Suppressor macrophage (primary cell): ENCODE measurements at places on chromosomes 3 and 15.

- DNase-seq: no peak
Observed at GRCh38 chr3:158267015-158267414, 157.1 kb downstream of the RSRC1 start.

DNA sequence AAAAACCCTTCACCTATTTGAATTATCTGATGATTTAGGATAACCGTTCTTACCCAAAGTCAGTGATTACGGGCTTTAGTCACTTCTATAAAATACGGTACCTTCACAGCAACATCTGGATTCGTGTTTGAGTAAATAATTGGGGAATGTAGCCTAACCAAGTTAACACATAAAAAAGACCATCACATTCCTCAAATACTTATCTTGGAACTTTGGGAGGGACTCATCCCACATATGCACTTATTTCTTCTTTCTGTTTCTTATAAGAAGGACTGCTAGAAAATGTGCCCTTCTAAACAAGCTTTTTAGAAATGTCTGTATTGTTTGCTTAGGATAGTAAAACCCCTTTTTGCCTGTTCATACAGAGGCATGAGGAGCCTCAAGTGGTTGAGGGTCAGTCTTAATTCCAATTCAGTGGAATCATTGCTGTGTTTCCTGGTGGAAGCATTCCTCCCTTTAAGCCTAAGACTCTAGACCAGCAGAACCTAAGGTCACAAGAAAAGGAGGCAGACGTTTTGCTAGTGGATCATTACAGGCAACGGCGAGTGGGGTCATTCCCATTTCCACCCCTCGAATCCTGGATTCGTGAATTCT, 67.5 kb downstream of the TMEM44 start:
- DNase-seq: no peak

- DNase-seq: no peak
Observed at GRCh38 chr15:69954666-69955065, 143.1 kb downstream of the TLE3 start.

DNA sequence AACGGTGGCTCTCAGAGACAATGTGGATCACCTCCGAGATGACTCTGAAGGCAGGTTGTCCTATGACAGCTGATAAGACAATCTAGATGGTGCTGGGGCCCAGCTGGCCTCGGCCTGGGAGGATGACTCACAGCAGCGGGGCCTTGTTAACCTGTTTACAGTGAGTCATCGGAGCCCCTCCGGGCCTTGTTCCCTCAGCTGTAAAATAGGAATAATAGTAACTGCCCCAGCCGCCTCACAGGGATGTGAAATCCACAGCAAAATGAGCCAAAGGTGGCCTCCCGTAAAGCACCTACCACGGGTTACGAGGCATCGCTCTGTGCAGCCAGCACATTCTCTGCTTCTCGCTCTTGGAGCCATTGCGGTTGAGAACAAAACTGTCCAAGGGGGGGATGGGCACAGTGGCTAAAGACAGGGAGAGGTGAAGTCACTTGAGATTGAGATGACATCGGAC, 88.6 kb upstream of the RASGRF1 start:
- no peak for DNase-seq

DNA sequence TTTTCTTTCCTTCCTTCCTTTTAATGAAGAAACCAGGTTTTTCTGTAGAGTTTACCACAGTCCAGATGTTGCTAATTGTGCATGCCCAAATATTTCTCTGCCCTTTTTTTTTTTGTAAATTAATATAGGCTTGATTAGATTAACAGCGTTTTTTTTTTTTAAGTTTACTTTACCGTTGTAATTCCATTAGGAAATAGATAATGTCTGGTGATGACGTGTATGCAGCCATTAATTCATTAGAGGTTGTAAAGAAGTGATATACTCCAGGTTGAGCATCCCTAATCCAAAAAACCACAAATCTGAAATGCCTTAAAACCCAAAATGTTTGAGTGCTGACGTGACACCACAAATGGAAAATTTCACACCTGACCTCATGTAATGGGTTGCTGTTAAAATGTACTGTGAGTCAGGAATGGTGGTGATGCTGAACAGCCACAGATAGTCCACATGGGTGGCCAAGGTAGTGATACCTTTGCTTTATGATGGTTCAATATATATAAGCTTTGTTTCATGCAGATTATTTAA, 43.2 kb downstream of the KNL1 start:
- no peak for DNase-seq

DNA sequence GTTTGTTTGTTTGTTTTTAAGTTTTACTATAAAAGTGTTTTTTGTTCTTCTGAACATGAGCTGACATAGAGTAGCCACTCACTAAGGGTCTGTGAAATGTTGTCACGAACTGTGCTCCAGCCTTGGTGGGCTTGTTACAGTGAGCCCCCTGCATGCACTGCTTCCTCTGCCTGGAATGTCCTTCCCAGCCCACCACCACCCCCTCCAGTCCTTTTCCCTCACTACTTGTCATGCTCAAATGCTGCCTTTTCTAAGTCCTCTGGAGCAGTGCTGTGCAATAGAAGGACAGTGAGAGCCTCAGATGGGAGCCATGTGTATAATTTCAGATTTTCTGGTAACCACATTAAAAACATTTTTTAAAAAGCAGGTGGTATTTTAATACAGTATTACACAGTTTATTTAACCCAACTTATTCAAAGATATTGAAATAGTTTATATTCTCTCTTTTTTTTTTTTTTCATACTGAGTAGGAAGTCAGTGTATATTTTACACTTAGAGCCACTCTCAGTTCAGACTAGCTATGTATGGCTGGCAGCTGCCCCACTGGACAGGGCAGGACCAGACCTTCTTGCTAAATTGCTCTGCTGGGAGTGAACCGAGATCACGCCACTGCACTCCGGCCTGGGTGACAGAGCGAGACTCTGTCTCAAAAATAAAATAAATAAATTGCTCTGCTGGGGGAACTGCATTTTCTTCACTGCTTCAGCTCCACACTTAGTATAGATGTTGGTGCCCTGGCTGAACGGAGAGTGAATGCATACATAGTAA, 26.9 kb downstream of the MKRN2OS start:
- DNase-seq: no peak

- DNase-seq: no peak
Observed at GRCh38 chr15:33311312-33311971, 675 bp downstream of the RYR3 start.

DNA sequence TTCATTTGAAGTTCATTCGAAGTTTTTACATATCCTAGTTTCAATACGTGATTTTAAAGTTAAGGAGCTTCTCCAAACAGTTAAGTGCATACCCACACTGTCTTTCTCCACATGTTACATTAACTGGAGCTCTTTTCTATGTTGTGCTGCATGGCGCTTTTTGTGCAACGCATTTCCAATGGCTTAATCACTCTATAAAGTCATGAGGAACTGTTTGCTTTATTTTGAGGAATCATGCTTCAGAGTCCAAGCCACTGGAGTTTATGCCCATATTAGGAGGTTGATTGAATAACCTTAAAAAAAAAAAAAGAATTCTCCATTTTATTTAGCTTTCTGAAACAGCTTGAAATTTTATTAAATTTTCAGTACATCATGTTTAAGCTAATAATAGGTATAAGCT, 109.4 kb upstream of the MBNL1 start:
- DNase-seq: peak; percentile 25

DNA sequence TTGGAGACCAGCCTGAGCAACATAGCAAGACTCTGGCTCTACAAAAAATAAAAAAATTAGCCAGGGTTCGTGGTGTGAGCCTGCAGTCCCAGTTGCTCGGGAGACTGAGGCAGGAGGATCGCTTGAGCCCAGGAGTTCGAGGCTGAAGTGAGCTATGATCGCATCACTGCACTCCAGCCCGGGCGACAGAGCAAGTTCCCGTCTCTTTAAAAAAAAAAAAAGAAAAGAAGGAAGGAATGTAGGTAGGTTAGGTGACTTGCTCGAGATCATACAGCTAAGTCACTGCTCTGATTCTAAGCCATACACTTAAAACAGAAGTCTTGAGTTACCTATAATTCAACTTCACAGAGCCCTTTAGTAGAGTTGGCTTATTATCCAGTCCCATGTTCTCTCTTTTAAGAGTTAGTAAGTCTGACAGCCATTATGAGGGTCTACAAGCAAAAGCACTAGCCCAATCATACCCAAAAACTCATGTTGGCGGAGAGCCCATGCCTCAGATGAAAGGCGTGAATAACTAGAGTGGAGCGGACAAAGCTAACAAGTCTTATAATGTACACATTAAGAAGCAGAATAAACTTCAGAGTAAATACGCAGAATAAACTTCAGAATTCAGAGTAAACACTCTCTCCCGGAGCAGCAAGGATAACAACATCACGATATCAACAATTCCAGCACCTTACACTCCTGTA, 768 bp downstream of the AAGAB start:
- DNase-seq: no peak

GRCh38 chr15:60649845-60650548, 171.1 kb upstream of the ICE2 start:
- no peak for DNase-seq

DNA sequence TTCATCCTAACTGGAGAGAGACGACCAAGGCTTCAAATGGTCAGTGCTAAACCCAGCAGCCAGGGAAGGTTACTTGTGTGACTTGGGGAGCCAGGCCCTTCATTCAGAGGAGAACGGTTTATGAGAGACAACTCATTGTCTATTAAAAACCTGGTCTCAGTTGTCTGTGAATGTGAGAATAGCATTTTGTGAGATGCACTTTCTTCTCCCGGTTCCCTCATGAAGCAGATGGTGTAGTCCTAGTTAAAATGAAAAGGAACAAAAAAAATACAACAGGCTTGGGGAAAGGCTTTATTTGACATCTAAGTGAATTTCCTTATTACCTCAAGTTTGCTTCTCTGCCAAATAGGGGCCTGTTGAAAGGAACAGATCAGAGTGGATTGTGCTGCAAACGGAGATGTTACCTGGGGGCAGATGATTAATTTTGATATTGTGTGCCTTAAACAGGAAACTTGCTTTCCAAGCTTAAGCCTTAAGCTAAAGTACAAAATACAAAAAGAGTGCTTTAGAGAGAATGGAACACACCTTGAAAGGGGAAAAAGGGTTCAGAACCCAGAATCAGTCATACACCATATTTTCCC, 202.7 kb upstream of the BHLHE40 start:
- no peak for DNase-seq

- DNase-seq: peak; percentile 56
Observed at GRCh38 chr15:52651868-52652267, 27.3 kb downstream of the ATOSA start.

DNA sequence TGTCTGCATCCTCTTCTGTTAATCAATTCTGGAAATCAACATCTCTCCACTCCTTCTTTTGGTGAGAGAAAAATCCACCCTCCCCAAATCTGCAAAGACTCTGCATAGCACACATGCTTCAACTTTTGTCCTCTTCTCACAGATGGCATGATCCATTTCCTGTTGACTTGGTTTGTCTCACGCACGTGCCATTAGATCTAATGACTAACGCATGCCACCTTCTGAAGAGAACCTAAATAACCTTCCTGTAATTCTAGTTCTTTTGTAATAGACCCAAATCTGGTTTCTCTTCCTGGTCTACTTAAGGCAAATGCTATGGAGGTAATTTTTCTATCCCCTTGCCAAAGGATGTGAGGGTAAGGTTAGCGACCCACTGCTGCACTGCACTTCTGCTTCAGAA, 51.0 kb upstream of the ATOSA start:
- peak; percentile 62 for DNase-seq

DNA sequence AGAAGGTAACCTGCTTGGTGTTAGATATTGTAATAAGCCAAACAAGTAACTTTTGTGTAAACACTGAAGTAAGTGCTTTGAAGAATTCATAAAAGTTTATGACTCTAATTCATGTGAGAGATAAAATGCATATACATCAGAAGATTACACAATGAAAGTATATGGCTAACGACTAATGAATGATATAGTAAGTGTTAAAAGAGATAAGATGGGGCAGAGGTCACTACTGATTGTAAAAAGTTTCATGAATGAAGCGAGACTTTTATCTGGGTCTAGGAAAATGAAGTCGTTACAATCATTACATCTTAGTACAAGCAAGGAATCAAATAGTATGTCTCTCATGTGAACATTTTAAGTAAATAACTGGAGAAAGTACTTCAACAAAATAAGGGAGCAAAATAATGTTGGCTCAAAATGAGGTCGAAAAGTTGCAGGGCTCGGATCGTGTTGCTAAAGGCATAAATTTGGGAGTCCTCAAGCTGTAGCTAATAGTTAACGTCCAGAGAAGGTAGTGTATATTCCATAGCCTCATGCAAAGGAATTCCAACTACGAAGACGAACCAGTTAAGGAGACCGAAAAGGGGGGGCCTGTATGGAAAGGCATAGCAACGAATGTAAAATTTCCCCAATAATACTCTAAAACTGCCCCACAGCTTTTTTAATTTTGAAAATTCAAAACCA, 984 bp upstream of the DUT start:
- DNase-seq: no peak

DNA sequence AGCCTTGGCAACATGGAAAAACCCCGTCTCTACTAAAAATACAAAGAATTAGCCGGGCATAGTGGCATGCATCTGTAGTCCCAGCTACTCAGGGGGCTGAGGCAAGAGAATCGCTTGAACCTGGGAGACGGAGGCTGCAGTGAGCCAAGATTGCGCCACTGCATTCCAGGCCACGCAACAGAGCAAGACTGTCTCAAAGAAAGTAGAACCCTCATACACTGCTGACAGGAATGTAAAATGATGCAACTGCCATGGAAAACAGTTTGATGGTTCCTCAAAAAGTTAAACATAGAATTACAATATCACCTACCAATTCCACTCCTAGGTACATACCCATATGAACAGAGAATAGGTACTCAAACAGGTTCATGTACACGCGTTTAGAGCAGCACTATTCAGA, 158.9 kb downstream of the TBC1D5 start:
- no peak for DNase-seq

- no peak for DNase-seq
Observed at GRCh38 chr3:8713901-8714759, 19.5 kb upstream of the CAV3 start.

- DNase-seq: no peak
Observed at GRCh38 chr15:77688266-77688665, 55.6 kb upstream of the LINGO1 start.

DNA sequence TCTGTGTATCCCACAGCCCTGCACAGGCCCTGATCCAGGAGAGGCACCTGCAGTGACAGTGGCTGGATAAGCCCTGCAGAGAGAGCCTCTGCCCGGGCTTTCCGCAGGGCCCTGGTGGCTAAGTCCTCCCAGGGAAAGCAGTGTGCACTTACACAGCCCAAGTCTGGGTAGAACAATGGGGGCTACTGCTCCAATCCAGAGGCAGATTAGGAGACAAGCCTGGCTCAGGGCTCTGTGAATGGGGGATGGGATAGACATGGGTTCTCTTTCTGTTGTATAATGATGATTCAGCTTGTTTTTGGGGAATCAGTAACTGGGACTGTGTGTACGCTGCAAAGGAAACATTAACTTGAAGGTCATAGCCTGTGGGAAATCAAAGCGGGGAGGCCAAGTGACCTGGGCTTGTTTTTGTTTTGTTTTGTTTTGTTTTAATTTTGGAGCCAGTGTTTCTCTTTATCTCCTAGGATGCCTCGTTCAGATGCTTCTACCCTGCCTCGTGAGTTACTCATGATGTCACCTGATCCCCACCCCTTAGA, 4.1 kb upstream of the ALDH1L1 start:
- DNase-seq: no peak

DNA sequence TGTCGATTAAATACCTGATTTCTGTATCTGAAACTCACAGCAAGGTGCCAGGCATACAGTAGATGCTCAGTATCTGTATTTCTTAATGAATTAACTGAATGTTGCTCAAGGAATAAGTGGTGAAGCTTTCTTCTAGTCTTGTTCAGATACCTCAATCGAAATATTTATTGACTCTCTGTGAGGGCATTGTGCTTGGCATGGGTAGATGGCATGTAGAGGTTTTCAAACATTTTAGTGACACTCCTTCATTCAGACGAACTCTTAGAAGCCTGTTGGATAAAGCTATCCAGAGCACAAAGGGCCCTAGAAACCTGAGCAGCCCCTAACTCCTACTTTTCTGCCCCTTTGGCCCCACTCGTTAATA, 369 bp upstream of the SNX1 start:
- no peak for DNase-seq
